Activated naive CD8-positive, alpha-beta T cell treated with anti-CD3 and anti-CD28 coated beads, Interleukin-2, amount 10 ng/mL, durations not matched to agents 7 days and 5 days (primary cell): ENCODE measurements at places on chromosomes 6 and 20. TPM values are rescaled to one million over a fixed set of nuclear protein-coding genes. Genes with fewer than 3 reads are reported as not detected.

- no peak for DNase-seq
Observed at GRCh38 chr20:47150403-47151152, 205.9 kb downstream of the ZMYND8 start.

- DNase-seq = no peak
Observed at GRCh38 chr6:111274593-111275217, 187.4 kb downstream of the SLC16A10 start.

GRCh38 chr6:138103871-138104270 is 3.3 kb downstream of the PERP start:
- no peak for DNase-seq

- DNase-seq = no peak
Observed at GRCh38 chr6:137120748-137121147, 52.7 kb downstream of the IL22RA2 start.

The MDFI gene
- not detected for total RNA-seq

The GTSF1L gene
- not detected for total RNA-seq
